ENCODE measurements at places on chromosomes 7 and 10.

- peak; percentile 44 for DNase-seq
Observed at GRCh38 chr7:35036361-35037171, 719 bp downstream of the DPY19L1 start.

GRCh38 chr7:102319671-102320070, 33.0 kb downstream of the SH2B2 start:
- DNase-seq, result no peak

DNA sequence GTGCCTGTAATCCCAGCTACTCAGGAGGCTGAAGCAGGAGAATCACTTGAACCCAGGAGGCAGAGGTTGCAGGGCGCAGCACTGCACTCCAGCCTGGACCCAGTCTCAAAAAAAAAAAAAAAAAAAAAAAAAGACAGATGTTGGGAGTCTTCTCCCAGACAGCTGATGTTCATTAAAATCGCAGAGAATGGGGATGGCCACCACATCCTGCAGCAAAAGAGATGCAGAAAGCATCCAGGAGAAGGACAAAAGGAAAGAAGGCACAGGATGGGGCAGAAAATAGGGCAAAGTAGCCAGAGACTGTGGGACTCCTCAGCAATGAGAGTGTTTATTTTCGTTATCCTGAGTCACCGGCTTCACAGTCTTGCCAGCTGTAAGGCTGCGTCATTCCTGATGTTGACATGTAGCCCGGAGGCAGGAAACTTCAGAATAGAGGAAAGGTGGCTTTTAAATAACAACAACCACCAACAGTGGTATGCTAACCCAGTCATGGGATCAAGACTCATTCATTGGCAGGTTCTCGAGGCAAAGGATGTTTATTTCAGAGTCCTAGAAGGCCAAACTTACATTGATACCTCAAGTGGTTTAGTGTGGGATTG, 149.5 kb upstream of the SVIL start:
- no peak for DNase-seq

DNA sequence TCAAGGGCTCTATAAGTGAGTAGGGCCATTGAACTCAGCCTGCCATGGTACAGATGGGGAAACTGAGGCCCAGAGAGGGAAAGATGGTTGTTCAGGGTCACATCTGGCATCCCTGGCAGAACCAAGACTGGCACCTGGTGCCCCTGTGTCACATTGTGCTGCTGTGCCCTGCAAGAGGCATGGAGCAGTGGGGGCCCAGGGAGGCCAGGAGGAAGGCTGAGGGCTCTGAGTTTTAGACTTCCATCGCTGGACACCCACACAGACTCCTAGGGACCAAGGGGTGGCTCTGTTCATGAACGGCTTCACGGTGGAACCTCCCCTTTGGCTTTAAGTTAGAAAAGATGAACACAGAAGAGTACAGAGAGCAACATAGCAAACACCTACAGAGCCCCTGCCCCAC, 66.7 kb upstream of the AQP1 start:
- no peak for DNase-seq

GRCh38 chr10:51257511-51258248, 183.4 kb downstream of the PRKG1 start:
- DNase-seq, result no peak

- DNase-seq, result no peak
Observed at GRCh38 chr10:95785942-95786669, 30.1 kb downstream of the ENTPD1 start.

GRCh38 chr7:45443263-45443662, 130.9 kb upstream of the ADCY1 start:
- DNase-seq, result no peak

- no peak for DNase-seq
Observed at GRCh38 chr7:33849004-33849403, 56.3 kb upstream of the BMPER start.

- DNase-seq, result no peak
Observed at GRCh38 chr10:51617576-51618235, 81.7 kb downstream of the CSTF2T start.

GRCh38 chr7:41187322-41187721, 515.6 kb downstream of the INHBA start:
- no peak for DNase-seq

Measured in immature natural killer cell (primary cell).